ENCODE measurements at places on chromosomes 2 and 18.

DNA sequence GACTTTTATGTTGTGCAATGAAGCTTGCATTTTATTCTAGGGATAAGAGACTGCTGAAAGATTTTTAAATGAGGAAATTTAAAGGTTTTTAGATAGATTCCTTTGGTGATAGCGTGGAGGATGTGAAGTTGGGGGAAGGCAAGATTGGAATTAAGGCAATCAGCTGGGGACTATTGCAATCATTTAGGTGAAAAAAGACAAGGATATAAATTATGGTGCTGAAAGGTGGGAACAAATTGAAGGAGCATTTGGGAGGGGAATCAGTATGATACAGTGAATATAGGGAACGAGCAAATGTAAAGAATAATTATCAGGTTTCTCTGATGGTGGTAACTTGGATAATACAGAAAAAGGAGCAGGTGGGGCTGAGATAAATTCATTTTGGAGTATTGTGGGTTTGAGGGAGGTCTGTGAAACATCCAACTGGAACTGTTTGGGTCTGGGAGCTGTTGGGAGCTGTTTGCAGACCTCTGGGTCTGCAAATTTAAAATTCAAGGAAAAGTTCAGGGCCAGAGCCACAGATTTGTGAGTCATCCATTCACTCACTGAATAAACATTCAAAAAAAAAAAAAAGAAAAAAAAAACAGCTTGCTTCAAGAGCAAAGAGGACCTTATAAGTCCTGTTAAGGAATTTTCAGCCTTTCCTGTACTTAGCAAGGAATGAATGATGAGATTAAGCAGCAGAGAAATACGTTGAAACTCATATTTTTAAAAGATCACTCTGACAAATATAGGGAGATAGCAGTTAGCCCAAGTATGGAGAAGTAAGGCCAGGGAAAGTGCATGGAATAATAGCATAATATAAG is 257.5 kb upstream of the FN1 start:
- peak; percentile 66 for DNase-seq

- no peak for DNase-seq
Measured at GRCh38 chr18:45317948-45318640, 297.2 kb upstream of the SLC14A2 start.

DNA sequence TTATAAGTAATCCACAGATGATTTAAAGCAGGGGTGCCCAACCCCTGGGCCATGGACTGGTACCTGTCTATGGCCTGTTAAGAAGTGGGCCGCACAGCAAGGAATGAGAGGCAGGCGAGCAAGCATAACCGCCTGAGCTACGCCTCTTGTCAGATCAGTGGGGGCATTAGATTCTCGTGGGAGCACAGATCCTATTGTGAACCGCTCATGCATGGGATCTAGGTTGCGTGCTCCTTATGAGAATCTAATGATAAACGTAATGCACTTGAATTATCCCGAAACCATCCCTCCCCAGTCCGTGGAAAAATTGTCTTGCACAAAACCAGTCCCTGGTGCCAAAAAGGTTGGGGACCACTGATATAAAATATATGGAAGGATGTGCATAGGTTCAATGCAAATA is 153.7 kb downstream of the CSRNP3 start:
- DNase-seq, result no peak

DNA sequence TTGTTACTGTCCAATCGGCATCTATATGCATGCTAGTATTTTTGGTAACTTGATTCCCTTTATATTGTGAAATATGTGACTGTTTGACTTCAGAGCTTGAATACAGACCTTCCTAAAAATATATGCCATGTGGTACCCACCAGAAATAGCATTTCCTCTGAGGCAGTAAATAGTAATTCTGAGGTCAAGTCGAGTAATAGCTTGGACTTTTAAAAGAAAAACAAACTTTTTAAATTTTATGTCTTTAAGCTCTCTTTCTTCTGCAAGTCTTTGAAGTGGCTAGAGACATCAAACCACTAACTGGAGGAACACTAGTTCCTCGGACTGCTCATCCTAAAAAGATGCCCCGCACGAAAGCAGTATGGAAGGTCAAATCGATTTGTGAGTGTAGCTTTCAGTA is 396.8 kb upstream of the SLC14A2 start:
- no peak for DNase-seq

- no peak for DNase-seq
Measured at GRCh38 chr2:225226441-225226840, 173.1 kb upstream of the NYAP2 start.

DNA sequence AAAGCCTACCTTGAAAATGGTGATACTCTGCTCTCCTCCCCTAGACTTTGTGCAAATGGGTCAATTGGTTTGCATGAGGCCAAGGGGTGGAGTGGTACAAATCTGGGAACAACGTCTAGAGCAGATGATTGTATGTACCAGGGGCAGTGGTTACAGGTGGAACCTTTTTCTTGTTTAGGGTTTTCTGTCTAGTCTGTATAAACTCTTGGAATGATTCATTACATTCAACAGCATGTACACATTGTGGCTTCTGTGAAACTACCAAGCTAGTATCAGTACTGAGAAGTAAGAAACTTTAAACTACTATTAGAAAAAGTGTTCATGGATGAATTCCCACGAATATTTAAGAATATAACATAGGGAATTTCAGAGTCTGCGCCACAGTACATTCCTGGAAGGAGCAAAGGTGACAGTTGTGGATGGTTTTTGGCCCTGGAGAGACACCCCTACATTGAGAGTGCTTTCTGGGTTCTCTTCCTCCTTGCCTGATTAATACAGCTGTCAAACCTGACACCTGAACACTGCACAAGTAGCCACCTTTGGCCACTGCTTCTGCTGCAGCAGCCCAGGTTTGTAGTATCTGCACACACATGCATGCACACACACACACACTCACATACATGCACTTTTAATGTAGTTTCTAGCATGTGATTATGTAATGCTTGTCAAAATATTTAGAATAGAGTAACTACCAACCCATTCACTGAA is 30.0 kb downstream of the CFAP221 start:
- DNase-seq, result no peak

GRCh38 chr2:237404413-237404812 is 9.6 kb downstream of the COL6A3 start:
- no peak for DNase-seq

- no peak for DNase-seq
Measured at GRCh38 chr2:16717477-16717876, 51.8 kb upstream of the CYRIA start.

Measured in GM03348 (cell line).